ENCODE measurements at places on chromosomes 4 and X.
A peak's percentile ranks its signal among the peaks of the same experiment; 100 is the strongest.

- no peak for DNase-seq
These were observed 17.0 kb upstream of the TMEM144 start for GRCh38 chr4:158193171-158193749.

GRCh38 chr4:6232836-6233785 lies 32.8 kb upstream of the JAKMIP1 start:
- DNase-seq, result no peak

GRCh38 chrX:39017077-39017476 lies 215.8 kb downstream of the MID1IP1 start:
- no peak for DNase-seq

GRCh38 chr4:186845137-186845842 lies 121.6 kb upstream of the FAT1 start:
- DNase-seq, result no peak

- DNase-seq, result no peak
These were observed 7.2 kb upstream of the NEUROG2 start for GRCh38 chr4:112523008-112523721.

- DNase-seq, result no peak
These were observed 871.0 kb upstream of the PABPC4L start for GRCh38 chr4:135072553-135072952.

DNA sequence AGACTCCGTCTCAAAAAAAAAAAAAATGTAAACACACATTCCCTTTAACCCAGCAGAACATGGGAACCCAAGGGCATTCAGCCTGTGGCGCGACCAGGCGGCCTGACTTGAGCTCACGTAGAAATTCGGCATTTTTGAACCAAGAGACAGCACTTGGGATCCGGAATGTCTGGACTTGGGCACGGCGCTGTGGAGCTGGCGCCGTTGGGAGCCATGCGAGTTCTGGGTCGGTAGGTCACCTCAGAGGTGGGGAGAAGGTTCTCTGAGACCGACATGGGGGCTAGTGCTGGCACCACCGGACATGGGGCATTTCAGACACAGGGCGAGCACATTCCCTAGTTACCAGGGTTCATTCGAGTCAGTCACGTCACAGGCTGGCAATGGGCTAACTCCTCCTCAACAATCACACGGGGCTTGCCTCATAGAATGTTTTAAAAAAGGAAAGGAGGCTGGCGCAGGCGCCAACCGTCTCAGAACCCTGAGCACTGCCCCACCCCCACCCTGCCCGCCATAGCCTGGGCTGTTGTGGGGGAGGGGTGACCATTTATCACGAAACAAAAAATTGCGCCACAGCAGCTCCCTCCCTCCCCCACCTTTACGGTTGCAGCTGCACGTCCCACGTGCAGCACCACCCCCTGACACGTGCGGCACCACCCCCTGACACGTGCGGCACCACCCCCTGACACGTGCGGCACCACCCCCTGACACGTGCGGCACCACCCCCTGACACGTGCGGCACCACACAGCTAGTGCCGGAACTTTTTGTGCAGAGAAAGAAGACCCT lies at the start of gene TEX28:
TSS of gene TEX28 (minus strand) at position 334 of the 784 bp plus-strand sequence. CDS start 3,007 bp downstream, outside the sequence.
- DNase-seq, result no peak

DNA sequence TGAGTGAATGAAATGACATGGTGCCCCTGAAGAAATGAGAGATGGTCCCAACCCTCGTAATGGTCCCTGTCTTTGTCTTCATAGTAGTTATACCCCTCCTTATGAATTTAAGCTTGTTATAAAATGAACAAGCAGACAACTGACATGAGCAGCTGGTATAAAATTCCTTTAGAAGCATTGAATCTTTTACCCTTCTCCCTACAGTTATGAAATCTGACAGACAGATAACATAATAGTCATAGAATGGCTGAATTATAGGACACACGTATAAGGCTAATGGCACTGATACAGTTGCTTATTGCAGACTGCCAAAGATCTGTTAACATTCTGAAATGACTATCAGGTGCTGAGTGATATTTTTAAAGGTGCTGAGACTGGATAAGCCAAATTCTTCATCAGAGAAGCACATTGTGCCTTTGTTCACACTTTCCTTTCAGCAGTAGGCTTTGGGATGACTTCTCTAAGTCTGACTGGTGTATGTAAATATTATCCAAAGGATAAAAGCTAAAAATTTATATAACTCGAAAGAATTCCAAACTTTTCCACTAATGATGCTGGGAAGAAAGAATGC lies 47.4 kb upstream of the PDGFC start:
- DNase-seq, result no peak

GRCh38 chr4:128358913-128359279 lies 71.3 kb upstream of the PGRMC2 start:
- no peak for DNase-seq

DNA sequence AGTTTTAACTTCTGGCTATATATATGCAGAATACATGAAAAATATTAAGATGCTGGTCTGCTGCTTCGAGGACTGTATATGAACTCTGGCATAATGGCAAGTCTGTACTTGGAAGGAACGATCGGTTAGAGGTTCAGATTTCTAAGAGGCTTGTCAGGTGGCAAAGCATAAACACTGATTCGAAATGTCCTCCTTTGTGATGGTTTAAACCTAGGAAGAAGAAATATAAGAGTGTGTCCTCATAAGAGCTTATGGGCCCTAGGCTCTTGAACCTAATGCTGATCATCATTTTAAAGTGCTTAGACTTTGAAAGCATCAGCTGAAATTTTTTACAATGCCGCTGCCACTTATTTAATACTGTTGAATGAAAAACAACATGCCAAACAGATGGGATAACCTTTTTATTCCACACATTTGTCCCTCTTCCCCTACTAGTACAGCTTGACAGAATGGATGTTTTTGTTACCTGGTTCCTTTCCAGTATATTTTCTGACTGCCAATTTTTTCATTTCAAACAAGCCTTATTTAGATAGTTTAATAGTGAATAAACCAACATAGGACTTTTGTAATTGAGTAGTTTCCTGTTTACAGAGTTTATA lies 8.8 kb downstream of the SPRY1 start:
- DNase-seq, result no peak

GRCh38 chr4:173507471-173508385 lies 22.3 kb downstream of the HAND2 start:
- no peak for DNase-seq

- no peak for DNase-seq
These were observed 429 bp downstream of the NOCT start for GRCh38 chr4:139015948-139016471.

GRCh38 chrX:9163214-9163709 lies 129.3 kb upstream of the FAM9B start:
- DNase-seq, result no peak

GRCh38 chr4:107854356-107855022 lies 29.8 kb downstream of the SGMS2 start:
- DNase-seq, result peak; percentile 57

DNA sequence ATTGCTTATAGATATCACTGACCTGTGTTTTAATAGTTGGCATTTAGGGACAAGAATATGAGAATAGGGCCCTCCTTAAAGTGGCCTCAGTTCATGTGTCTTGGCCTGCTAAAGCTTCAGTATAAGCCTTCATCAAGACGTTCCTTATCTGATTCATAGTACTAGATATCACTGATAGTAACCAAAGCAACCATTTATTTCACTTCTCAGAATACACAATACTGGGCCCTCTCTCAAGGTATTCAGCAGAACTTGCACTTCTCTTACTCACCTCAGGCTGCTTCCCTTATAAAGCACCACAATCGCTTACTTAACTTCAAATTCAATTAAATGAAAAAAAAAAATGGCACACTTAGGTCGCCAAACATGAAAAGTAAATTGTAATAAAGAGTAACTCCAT lies 259.4 kb upstream of the PCDH7 start:
- no peak for DNase-seq

- DNase-seq, result no peak
These were observed 559 bp upstream of the FAM47E start for GRCh38 chr4:76250962-76251361.

DNA sequence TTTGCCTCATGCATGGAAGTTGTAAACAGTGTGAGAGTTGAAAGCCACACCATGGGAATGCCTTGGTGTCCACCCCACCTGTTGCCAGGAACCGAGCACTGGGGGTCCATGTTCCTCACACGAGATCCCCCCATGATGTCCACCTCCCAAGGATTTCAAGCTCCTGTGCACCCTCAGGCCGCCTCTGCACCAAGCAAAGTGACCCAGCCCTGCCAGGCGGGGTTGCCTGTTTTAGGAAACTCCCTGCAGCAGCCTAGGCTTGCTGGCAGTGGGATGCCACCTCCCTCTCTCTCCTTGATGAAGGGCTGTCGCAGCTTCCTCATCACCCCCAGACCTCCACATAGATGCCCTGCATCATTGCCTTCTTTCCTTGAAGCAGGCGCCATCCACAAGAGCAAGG lies 82.8 kb downstream of the GPR143 start:
- no peak for DNase-seq

DNA sequence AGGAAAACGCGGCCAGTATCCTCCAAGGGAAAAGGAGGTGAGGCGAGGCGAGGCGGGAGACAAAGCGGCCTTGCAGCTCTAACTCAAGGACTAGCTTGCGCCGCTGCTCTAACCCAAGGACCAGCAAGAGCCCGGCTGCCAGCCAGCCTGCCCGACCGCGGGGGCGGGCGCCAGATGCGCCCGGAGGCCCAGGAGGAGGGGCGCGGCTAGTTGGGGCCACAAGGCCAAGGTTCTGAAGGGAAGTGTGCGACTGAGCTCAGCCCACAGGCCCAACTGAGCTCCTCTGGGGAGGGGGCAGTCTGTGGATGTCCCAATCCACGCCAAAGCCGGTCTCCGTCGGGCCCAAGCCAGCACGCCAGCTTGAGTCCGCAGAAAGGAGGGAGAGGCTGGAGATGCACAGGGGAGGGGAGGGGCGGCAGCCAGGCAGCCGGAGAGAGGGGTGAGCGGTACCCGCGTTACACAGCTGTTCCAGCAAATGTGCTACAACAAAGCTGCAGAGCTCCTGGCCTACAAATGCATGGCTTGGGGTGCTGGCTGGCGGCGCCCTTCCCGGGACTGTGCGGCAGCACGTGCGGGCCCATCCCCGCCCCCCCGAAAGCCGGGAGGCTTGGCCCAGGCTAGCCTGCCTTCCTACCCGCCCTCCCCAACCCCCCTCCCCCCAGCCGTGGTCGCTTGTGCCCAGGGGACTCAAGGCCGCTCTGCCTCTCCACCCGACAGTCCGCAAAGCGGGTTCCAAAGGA lies 637 bp downstream of the AMER1 start:
- no peak for DNase-seq

DNA sequence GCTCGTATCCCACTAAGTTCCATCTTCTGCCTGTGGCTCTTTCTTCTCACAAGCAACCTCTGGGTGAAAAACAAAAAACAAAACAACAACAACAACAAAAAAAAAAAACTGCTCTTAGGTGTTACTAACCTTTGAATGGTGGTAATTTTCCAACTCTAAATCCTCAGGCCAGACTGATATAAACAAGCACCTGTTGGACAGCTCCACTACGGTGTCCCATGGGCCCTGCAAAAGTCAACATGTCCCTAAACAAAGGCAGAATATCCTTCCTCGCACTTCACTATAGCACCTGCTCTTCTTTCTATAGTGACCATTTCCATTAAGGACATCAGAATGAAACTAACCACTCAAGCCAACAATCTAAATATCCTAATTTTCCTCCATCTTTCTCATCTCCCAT lies 54.6 kb upstream of the PARM1 start:
- DNase-seq, result no peak

- DNase-seq, result no peak
These were observed 32.9 kb downstream of the USP9X start for GRCh38 chrX:41118156-41118555.

DNA sequence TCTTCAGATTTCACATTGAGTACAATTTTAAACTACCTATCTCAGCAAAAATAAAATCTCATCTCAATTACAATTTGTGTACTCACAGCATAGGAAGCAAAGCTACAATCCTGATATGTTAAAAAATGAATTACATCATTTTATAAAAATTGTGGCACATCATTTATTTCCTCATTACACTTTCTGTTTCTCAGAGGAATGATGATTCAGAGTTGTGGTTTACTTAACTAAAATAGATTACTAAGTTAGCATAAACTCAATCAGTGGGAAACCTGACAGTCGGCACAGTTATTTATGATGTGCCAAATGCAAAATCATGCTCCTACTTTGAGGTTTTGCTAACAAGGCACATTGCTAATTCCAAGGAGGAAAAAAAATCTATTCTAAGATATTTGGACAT lies 325.0 kb downstream of the FBXO8 start:
- no peak for DNase-seq

- no peak for DNase-seq
These were observed 929.1 kb downstream of the STIM2 start for GRCh38 chr4:27789773-27790172.

- no peak for DNase-seq
These were observed 6.5 kb downstream of the SPP1 start for GRCh38 chr4:87982036-87982435.

- DNase-seq, result no peak
These were observed 27.2 kb downstream of the NOP14 start for GRCh38 chr4:2935762-2936743.

DNA sequence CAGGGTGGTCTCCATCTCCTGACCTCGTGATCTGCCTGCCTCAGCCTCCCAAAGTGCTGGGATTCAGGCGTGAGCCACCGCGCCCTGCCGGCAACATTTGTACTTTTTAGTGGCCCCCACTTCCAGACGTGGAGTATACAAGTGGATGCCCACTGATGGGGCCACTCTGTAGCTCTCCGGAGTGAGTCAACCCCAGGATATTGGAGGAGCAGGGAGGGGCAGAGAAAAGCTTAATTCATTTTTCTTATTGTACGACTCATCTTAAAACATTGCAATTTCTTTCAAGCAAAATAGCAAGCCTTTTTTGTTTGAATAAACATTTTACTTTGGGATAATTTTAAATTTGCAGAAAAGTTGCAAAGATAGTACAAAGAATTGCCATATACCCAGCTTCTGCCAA lies 34.6 kb downstream of the FAM9C start:
- no peak for DNase-seq

DNA sequence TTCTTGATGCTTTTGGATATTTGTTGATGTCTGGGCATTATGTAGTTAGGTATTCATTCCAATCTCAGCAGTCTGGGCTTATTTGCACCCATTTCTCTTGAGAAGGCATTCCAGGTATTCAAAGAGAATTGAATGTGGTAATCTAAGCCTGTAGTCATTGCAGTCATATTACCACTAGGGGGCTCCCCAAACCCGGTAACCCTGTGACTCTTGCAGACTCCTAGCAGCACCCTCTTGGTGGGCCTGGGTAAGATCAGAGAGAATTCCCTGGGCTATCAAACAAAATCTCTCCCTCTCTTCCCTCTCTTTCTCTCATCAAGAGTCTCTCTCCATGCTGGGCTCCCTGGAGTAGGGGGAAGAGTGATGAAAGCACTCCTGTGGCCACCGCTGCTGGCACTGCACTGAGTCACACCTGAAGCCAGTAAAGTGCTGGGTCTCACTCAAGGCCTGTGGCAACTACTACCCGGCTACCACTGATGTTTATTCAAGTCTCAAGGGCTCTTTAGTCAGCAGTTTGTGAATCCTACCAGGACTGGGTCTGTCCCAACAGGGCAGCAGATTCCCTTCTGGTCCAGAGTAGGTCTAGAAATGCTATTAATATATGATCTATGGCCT lies 187.7 kb upstream of the NUDT10 start:
- peak; percentile 16 for DNase-seq

DNA sequence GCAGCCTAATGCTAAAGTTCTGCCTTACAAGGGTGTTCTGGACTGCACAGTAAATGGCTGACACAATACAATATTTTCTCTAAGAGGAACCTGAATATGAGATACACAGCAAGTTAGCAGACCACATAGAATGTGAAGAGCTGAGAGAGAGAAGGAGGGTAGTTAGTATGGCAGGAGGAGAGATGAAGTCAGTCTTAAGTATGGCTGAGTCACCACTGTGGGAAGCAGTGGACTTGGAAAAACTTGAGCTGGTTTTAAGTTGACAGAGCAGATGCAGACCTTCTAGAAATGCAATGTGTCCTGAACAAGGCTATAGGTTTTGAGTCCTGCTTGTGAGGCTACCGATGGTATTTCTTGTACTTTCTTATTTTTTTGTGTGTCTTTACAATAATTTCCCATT lies 172.5 kb downstream of the SH2D1A start:
- DNase-seq, result no peak

Measured in fibroblast of the conjunctiva (primary cell).